Endodermal cell (in vitro differentiated cells): ENCODE measurements at places on chromosomes 4 and X. TPM values are rescaled to one million over a fixed set of nuclear protein-coding genes. Genes with fewer than 3 reads are reported as not detected.
A peak's percentile ranks its signal among the peaks of the same experiment; 100 is the strongest.

- DNase-seq = no peak
These were observed 74.0 kb downstream of the FANCB start for GRCh38 chrX:14798805-14799397.

DNA sequence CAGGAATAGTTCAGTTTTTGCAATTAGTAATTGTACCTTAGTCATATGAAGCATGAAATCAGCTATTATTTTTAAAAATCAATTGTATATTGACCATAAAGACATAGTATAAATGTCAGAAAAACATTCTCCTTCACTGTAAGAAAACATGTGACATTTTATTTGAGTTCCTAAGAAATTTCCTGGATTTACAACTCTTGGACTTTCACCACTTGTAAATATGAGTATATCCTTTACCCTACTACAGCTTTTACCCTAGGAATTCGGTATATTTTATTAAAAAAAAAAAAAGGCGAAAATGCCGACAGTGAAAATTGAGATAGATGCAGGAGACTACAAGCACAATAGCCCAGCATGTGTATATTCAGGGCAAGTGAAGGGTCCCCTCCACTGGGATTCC is 14.9 kb downstream of the ADH1A start:
- no peak for DNase-seq

- DNase-seq = peak; percentile 58
These were observed 63.8 kb downstream of the CORIN start for GRCh38 chr4:47774079-47774478.

DNA sequence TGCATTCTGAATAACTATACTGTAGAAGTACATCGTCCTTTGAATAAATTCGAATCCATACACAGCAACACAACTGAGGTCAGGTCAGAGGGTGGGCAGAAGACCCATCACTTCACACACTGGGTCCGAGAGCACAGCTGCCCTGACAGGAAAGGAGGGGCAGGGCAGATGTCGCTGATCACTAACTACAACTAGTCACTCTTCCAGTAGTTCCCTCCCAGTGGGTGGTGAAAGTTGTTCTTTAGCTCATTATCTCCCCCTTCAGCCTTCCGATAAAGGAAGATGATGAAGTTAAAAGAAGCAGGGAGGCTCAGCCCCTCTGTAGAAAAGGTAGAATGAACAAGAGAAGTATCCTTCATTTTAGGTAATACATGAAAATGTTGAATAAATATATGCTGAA is 278.9 kb downstream of the INPP4B start:
- peak; percentile 72 for DNase-seq

The NUDT10 gene
- total RNA-seq = 23.7 and 24.2 TPM in 2 replicates

The PLXNA3 gene
- total RNA-seq = 53.1 and 68.8 TPM in 2 replicates

The XPNPEP2 gene
- total RNA-seq = 0.17 to 0.31 TPM (median 0.19 TPM) in 3 replicates

The SYTL5 gene
- 5.1 and 8.1 TPM in 2 replicates for total RNA-seq

GRCh38 chrX:102339312-102340298 is 92.6 kb downstream of the NXF2 start:
- DNase-seq = peak; percentile 87

GRCh38 chr4:13309751-13310150 is 174.4 kb downstream of the RAB28 start:
- DNase-seq = no peak

DNA sequence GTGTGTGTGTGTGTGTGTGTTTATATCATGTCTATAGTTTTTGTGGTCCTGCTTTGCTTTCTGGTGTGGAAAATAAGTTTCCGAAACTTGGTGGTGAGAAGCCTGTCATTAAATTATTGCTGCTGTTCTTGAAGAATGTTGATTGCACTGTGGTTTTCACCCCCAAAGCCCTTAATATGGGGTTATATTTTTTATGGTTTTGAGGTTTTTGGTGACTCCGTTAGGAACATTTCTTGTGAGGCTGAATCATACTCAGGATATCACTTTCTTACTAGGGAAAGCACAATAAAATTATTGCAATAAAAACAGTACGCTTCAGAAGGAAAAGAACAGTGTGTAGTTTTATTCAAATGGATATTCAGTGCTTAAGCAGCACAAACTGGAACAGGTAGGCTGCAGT is 539.1 kb upstream of the MAGEB18 start:
- no peak for DNase-seq

The ZNF630 gene
- 3.1 and 3.6 TPM in 2 replicates for total RNA-seq

GRCh38 chr4:76706581-76706980 is 191.4 kb downstream of the SOWAHB start:
- no peak for DNase-seq

DNA sequence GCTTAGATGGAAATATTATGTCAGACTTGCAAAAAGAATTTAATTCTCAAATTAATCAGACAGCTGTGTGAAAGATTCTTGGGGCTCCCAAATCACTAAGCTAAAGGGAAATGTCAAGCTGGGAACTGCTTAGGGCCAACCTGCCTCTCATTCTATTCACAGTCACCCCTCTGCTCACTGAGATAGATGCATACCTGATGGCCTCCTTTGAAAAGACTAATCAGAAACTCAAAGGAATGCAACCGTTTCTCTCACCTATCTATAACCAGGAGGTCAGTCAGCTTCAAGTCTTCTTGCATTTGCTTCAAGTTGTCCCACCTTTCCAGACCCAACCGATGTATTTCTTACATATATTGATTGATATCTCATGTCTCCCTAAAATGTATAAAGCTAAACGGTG is 882.7 kb downstream of the CENPC start:
- DNase-seq = peak; percentile 40

- peak; percentile 85 for DNase-seq
These were observed 639.9 kb downstream of the SPOCK3 start for GRCh38 chr4:166594326-166594946.

DNA sequence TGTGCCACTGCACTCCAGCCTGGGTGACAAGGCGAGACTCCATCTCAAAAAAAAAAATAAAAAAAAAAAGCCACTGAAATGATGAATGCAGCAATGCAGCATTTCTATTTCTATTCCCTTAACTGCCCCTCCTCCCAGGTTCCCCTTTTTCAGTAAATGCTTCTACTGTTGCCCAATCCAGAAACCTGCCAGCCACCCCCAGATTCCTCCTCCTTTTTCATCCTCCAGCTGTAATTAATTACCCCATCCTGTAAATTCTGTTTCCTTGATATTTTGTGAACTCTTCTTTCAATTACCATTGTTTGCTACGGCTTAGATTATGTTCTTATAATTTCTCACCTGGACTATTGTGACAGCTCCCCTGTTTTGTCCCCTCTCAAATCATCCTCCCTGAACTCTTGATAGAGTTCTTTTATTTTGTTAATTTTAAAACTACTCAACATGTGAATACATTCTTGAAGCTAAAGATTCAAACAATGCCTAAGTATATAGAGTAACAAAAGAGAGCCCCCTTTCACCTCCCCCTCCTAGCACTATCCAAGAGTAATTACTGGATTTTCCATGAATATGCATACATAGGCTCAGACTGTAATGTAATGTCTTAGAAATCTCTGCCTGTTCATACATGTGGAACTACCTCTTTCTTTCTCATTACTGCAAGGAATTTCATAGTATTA is 140.6 kb upstream of the GPC4 start:
- DNase-seq = no peak

GRCh38 chr4:3745886-3746656 is 20.1 kb upstream of the ADRA2C start:
- peak; percentile 77 for DNase-seq

The CTAG1A gene
- not detected in 3 replicates for total RNA-seq

GRCh38 chr4:156672492-156673305 is 298.9 kb downstream of the PDGFC start:
- DNase-seq = peak; percentile 43

The COL4A5 gene
- 302 and 365 TPM in 2 replicates for total RNA-seq

DNA sequence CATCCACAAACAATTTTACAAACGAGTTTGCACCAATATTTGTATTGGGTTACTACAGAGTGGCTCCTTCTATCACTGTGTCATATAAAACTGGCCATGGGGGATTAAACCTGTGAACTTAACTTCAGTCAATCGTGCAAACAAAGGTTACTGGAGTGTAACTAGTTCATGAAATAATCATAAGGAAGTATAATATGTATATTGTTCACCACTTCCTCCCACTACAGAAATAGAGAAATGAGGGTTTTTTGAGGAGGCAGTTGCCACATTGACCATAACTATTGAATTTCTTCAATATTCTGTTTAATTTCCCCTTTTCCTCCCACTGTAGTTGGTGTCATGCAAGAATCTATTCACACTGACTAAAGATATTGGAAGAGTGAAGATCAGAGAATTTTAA is at the start of gene GPR82:
TSS of gene GPR82 (plus strand) at position 356 of the 400 bp plus-strand sequence. CDS start 2,846 bp downstream, outside the sequence.
- DNase-seq = no peak

The ETNPPL gene
- 9.6 to 11.3 TPM (median 10.4 TPM) in 3 replicates for total RNA-seq

GRCh38 chr4:141350122-141350905 is 129.6 kb downstream of the ZNF330 start:
- no peak for DNase-seq

The PTCHD1 gene
- total RNA-seq = 0.92 and 1.8 TPM in 2 replicates

DNA sequence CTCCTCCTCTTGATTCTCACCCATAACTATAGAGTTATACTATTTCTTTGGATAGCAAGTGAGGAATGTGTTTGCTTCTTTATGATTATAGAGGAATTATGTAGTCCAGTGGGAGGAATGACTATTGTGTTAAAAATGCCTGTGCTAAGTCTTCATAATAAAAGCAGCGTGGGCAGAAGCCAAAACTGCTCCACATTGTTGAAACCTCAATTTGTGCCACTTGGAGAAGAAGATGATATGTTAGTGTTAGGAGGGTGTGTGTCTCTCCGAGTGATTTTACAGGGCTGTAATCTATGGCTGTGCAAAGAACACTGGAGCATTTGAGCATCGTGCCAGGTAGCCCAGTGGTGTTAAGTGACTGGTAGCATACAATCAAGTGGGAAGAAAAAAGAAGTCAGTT is 74.3 kb downstream of the FRAS1 start:
- DNase-seq = no peak

DNA sequence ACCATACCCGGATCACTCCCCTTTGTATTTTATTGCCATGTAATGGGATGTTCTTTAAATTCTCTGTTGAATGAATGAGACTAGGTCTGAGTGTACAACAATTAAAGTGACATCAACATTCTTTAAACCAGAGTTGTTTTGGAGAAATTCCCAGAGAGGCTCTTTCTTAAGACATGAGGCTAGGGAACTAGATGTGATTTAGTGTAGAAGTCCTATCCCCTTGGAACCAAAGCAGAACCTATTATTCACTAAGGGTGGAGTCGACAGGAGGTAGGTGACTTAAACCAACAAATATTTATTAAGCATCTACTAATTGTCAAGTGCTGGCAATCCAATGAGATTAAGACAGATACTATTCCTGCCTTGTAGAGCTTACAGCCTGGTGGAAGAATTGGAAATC is 1.7 kb downstream of the EIF1AX start:
- DNase-seq = no peak

The FAM184B gene
- 0.07 TPM in 2 replicates for total RNA-seq

DNA sequence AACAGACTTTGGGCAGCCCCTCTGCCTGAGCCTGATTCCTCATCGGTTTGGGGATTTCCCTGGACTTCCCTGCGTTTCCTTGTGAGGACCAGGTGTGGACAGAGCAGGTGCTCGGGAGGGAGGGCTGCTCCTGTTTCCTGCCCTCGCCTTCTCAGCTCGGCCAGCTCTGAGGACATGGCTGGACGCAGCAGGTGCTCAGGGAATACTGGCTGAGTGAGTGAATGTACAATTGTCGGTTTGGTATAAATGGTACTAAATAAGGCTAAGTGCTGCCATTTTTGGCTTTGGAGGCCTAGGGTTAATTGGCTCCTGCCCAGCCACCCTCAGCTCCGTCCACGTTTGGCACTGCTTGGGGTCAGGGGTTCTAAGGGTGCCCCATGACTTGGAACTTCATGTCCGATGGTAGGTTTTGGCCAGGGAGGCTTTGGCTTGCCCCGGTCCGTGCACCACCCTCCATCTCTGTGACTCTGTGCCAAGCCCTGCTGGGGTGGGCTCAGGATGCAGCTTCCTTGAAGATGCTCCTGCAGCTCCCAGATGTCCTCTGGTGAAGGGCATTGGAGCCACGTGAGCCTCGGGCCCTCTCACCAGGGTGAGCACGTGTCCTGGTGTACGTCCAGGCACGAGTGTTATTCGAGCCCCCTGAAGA is 45.0 kb upstream of the NKX1-1 start:
- DNase-seq = no peak

DNA sequence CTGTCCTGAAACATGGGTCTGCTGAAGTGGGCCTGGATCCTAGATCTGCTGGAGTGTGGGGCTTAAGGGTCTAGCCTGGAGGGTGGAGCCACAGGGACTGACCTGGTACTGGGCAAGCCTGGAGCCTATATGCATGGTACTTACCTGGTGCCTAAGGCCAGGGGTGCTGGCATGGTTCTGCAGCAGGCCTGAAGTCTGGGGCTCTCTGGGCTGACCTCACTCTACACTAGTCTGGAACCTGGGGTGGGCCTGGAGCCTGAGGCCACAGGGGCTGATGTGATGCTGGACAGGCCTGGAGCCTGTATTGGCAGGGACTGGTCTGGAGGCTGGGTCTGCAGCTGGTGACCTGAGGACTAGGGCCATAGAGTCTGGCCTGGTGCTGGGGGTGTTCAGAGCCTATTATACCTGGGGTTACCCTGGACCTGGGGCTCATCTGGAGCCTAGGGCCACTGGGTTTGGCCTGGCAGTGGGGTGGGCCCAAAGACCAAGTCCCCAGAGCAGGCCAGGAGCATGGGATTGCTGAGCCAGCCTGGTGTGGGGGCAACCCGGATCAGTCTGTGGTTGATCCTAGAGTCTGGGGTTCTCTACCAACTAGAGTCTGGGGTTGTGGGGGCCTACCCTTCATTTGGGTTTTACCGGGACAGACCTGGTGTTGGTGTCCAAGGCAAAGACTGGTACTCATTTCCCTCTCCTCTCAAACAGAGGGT is 179.6 kb downstream of the SLC4A4 start:
- no peak for DNase-seq

- peak; percentile 57 for DNase-seq
These were observed 134.9 kb downstream of the CORIN start for GRCh38 chr4:47703008-47703407.
